ENCODE measurements at places on chromosomes 4 and X.

- DNase-seq = no peak
Observed at GRCh38 chrX:130030826-130031225, 48.4 kb downstream of the BCORL1 start.

GRCh38 chr4:7238300-7238960 lies 46.1 kb downstream of the SORCS2 start:
- peak; percentile 30 for DNase-seq

- DNase-seq = peak; percentile 64
Observed at GRCh38 chrX:20530406-20530921, 263.8 kb upstream of the RPS6KA3 start.

- DNase-seq = no peak
Observed at GRCh38 chr4:8195841-8196458, 3.1 kb upstream of the SH3TC1 start.

Measured in NAMALWA (cell line).